Urinary bladder (tissue), 4 donors: ENCODE measurements at places on chromosomes 2 and 18. TPM values are rescaled to one million over a fixed set of nuclear protein-coding genes. Genes with fewer than 3 reads are reported as not detected.

DNA sequence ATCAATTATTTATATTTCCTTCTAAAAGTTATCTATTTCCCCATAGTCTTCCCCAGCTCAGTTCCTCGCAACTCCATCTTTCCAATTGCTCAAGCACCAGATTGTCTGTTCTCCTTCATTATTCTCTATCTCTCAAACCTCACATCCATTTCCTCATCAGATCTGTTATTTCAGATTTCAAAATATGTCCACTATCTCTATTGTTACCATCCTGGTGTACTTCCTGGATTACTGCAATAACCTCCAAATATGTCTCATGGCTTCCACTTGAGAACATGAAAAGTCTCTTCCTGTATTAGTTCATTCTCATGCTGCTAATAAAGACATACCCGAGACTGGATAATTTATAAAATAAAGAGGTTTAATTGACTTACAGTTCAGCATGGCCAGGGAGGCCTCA is 641.7 kb upstream of the ZEB2 start:
- no peak for DNase-seq

PROC gene
- total RNA-seq, result 0.74 TPM

DNA sequence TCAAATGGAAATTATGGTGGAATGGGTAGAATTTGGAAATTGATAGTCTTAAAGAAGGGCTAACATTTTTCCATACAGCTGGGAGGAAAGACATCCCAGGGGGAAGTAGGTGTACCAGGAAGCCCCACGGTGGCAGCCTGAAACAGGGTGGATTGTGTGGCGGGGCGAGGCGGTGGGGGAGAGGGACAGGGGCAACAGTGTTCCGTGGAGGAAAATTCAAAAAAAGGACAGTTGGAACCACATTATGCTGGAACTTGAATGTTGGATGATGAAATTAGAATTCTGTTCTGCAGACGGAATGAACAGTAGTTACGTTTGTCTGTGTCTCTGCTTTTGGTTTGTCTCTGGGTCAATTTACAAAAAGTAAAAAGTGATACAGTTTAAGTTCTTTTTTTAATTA is 10.6 kb upstream of the CIB4 start:
- DNase-seq, result no peak

DNA sequence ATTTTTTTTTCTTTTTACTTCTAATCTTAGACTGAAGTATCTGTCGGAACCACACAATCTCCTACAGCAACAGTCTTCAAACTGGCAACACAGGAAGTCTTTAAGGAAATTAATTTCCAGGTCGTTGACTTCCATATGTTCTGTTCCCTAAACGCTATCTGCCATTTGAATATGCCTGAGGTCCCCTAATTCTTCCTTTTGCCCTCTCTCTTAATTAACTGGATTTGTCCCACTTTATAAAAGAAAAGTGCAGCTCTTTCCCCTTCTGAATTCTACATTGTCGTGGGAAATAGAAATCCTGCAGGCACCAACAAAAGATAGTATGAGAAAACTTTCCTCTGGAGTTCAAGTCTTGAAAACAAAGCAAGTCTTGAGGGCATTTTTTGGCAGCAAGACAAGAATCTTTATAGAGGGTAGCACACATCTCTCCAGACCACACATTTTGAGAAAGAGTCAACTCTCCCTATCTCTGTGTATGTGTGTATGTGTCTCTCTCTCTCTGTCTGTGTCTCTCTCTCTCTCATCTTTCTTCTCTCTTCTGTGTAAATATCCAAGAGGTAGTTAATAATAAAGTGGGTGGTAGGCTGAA is 879.8 kb downstream of the SOCS6 start:
- no peak for DNase-seq
